Esophagus squamous epithelium (tissue), 5 donors: ENCODE measurements at places on chromosomes 7 and 10.

DNA sequence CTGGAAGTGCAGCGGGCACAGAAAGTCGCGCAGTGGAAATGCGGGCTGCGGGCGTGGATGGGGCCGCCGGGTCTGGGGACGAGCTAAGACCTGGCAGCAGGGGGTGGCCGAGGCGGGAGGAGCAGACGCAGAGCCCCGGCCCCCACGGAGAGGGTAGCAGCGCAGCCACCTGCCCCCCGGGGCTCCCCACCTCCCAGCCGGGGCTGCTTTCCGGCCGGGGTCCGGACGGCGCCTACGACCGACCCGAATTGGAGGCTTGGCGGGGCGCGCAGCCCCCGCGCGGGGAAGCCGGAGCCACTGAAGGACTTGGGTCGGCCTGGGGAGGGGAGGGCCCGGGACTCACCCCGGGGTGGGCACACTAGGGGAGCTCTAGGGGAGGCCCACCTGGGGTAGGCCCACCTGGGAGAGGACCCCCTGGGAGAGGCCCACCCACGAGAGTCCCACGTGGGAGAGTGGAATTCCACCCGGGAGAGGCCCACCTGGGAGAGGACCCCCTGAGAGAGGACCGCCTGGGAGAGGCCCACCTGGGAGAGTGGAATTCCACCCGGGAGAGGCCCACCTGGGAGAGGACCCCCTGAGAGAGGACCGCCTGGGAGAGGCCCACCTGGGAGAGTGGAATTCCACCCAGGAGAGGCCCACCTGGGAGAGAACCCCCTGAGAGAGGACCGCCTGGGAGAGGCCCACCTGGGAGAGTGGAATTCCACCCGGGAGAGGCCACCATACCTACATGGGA, 854 bp upstream of the CFAP46 start:
- DNase-seq: no peak

DNA sequence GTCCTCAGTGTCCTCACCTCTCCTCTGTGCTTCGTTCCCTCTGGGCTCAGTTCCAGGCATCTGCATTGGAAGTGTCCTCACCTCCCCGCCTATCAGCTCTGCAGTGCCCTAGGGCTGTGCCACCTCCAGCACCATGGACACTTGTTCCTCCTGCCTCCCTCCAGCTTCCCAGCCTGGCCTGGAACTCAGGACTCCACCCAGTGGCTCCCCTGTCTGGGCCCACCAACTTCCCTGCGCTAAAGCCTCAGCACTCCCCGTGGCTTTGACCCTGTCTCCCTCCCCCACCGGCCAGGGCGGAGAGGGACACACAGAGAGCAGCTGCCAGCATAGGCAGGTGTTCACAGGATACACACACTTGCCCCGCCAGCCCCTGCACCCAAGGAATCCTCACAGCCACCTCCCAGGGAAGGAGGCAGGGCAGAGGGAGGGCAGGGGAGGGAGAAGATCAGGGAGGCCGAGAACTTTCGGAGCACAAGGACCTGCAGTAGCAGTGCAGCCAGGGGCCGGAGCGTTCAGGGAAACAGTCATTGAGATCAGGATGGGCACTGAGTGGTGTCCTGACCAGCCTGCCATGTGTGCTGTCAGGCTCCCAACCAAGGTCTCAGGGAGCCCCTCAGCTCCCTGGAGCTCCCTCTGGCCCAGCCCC, 31.3 kb downstream of the ANXA8 start:
- DNase-seq: no peak

- DNase-seq: no peak
These were observed 57.0 kb downstream of the CLEC2L start for GRCh38 chr7:139580435-139580834.

- no peak for DNase-seq
These were observed 39.2 kb upstream of the SPOCK2 start for GRCh38 chr10:72127571-72127970.

DNA sequence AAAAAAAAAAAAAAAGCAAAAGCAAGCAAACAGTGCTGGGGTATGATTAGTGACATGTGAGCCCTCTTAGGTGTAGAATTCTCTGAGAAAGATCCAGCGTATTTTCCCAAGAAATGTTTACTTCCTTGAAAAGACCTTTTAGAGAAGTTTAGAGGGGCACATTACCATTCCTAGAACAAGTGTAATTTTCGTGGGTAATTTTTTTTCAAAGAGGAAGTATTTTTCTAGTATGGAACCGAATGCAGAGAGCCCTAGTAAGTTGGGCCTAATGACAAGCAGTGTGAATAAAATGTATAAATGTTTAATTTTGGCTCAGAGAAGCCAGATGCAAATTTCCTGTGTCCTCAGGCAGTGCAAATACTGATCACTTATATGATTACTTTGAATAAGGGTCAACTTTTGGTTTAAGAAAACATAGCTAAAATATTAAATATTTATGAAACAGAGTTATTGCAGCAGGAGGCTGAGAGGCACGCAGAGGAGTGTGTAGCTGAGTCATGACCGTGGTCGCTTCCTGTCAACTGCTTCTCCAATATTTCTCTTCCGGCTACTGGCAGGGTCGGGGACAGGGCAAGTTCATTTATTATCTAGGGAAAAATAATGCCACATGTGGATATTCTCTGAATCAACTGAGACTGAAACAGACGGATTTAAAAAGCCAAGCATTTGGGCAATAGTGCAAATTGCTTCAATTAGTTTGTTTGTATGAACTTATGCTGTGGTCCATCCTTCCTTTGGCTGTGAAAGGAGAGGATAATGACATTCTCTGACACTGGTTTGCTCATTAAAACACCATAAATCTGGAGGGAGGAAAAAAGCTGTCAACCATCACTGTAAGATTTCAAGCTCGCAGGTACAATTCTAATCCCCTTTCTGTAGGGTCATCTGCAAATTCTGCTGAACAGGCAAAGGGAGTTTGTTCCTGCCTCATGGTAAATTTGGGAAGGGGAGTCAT, 495.2 kb downstream of the GLRX3 start:
- DNase-seq: no peak

- no peak for DNase-seq
These were observed 217.8 kb upstream of the SEMA3A start for GRCh38 chr7:84412161-84412969.

DNA sequence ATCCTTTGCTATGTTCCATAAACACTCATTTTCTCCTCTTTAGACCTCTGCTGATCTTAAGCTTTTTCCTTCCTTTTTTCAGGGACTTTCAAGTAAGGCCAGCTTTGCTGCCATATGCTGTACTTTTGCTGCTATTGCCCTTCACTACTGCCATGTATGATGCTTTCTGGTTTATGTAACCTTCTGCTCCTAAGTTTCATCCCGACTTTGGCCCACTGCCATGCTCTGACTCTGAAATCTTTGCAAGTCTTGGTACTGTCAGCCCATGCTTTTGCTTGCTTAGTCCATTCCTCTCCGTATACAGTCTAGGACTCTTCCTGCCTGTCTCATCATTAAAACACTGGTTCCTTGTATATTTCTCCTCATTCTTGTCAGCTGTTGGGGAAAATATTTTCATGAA, 152.4 kb downstream of the RNF133 start:
- DNase-seq: no peak

DNA sequence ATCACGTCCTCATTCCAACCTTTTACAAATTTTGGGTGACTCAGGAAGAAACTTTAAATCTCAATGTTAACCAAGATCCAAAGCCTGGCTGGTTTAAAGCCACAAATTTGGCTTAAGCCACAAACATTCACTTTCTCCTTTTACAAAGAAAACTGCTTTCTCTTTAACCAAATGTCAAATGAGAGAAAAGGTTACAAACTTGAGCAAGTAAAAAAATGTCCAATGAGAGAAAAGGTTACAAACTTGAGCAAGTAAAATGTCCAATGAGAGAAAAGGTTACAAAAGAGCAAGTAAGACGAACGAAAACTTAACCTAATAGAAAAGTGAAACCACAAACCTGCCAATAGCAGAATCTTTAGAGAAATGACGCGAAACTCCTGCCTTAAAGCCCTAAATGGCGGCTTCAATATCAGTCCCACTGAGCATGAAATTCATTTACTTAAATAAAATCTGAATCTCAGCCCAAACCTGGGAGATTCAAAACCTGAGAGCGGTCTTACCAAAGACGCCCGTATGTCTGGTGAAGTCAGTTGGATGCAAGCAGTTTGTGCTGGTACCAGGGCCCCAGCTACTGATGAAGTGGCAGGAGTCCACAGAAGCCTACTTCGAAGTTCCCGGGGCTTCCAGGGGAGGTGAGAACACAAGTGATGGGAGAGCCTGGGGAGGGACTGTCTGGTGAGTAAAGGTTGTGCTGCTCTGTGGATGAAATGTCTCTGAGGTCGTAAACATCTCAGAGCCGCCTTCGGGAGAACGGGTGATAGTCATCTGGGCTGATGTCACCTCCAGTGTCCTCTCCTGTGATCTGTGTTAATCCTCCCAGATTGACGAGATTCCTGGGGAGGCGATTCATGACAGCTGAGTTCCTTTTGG, 74.6 kb downstream of the PAXIP1 start:
- DNase-seq: no peak

- no peak for DNase-seq
These were observed 51.5 kb downstream of the CRPPA start for GRCh38 chr7:16369855-16370254.

DNA sequence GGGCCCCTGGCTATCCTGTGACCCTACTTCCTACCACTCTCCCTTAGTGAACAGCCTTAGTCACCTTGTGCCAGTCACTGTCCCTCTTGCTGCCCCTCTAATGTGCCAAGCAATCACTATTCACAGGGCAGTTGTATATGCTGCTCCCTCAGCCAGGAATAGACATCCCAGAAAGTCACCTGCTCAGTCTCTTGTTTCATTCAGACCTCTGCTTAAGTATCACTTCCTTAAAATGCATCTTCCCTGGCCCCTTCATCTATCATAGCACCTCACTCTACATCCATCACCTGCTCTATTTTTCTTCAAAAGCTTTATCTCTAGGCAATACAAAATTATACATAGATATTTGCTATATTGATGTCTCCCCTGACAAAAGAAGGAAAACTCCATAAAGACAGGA, 328.4 kb upstream of the NFE2L3 start:
- DNase-seq: no peak

DNA sequence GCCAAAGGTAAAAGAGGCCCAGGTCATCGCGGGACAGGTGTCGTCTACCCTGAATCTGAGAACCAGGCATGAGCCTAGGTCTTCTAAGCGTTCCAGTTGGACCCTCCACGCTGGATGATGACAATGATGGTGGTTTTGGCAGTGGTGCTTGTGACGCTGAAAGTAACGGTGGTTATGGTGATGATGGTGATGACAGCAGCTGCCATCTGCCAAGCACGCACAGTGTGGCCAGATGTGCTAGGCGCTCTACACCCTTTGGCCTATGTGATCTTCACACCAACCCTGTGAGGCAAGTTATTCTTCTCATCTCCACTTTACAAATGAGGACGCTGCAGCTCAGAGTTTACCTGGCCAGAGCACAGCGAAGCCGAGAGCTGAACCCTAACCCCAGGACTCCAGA, 93.9 kb downstream of the FAM53B start:
- DNase-seq: no peak

- DNase-seq: no peak
These were observed 153.2 kb upstream of the NRBF2 start for GRCh38 chr10:62979921-62980320.

DNA sequence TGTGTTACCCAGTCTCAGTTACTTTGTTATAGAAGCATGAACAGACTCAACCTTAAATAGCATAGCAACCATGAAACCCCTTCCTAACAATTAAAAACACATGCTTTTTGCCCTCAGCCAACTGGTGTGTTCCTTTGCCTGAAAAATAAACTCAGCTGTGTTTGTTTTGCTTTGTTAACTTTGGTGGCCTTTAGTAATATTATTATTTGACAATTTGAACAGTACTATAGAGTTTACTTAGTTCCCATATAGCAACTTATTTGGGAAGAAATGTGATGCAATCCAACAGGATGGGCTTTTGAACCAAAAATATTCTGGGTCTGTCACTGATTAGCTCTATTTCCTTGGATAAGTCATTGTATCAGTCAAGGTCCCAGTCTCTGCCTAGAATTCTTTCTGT, 22.5 kb upstream of the MKLN1 start:
- no peak for DNase-seq

- DNase-seq: no peak
These were observed 110.7 kb downstream of the LRMDA start for GRCh38 chr10:75542084-75542483.

DNA sequence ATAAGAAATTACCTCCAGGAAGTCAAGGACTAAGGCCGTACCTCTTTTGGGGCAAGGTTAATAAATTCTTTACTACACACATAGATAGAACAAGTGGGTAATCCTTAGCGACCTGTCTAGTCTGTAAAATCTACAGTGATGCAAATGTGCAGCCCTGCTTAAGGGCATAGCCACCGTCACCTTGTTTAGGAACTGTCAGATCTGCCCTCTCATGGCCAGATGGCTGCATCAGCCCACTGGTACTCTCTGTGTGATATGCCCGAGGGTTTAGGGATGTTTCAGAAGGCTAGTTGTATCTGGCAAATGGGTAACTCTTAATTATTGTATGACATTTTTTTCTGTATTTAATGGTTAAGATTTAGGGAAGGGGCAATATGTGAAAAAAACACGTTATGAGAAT, 74.3 kb downstream of the NRG3 start:
- no peak for DNase-seq

DNA sequence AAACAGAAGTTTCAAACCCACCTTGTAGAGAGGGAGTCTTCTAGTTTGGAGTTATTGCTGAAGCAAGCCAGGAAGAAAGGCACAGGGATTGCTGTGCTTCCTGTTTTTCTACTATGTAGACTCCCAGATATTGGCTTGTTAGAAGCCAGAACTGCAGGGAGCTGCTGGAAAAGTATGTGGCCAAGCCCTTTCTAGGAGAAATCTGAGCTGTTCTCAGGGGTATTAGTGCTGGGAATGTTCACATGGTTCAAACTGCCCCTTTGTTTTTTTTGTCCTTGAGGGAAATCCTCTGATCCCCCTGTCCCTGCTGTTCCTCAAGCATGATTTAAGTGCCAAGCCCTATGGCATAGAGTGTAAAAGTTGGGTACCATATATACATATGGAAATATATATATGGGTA, 184.0 kb downstream of the CCDC7 start:
- no peak for DNase-seq

DNA sequence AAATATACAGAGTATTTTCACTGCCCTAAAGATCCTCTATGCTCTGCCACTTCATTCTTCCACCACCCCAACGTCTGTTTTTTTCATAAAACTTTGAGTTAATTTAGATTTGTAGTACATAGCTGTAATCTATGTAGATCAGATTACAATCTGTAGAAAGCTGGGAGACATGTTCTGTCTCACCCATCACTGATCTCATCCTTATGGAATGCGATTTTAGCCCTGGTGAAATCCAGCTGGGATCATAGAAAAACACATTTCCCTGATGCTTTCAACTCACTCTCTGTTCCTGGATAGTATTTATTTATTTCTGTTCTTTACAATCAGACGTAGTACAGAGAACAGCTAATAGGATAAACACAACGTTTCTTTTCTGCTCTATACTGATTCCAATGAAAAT, 521.0 kb downstream of the KIF20B start:
- DNase-seq: no peak

- no peak for DNase-seq
These were observed 61.3 kb upstream of the TRIL start for GRCh38 chr7:29019387-29019786.

GRCh38 chr10:121217331-121217730, 366.2 kb downstream of the WDR11 start:
- no peak for DNase-seq
